ENCODE measurements at places on chromosomes 2 and 18.

GRCh38 chr2:174931724-174932123 lies 73.5 kb downstream of the CHN1 start:
- DNase-seq: no peak

- DNase-seq: no peak
These were observed 282.0 kb downstream of the MYCN start for GRCh38 chr2:16222326-16222725.

DNA sequence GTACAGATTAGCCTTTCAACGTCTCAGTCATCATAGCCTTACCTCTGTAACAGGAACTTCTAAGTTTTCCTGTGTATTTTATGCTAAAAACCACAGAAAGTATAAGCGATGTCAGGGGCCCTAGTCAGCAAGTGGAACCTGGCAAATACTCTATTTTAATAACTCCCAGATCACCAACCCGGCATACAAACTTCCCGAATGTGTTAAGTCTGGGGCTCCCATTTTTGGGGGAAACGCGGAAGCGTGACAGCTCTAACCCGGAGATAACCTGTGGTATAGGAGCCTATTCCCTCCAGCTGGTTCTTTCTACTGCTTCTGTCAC lies 574 bp downstream of the NIFK start:
- DNase-seq: no peak

GRCh38 chr2:215439404-215439803 lies 3.5 kb upstream of the FN1 start:
- DNase-seq: no peak

- no peak for DNase-seq
These were observed 315.5 kb downstream of the RPRM start for GRCh38 chr2:153163055-153163454.

DNA sequence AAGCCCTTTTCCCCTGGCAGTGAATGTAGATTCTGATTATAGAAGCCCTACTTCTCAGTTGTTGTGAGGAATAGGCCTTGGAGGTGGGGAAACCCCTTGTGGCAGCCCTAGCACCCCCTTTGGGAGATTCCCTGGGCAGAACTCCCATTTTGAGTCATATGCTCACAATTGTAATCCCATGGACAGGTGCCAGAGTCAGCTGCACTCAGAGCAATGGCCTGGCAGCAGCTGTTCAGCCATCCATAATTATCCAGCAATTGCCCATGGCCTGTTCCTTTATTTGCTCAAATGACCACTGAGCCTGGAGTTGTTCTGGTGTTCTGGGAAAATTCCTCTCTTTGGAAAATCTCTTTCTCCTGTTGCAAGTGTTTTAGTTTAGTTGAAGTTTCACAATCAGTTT lies 71.7 kb downstream of the PTRHD1 start:
- no peak for DNase-seq

- no peak for DNase-seq
These were observed 3.0 kb upstream of the OSBPL1A start for GRCh38 chr18:24400587-24400986.

DNA sequence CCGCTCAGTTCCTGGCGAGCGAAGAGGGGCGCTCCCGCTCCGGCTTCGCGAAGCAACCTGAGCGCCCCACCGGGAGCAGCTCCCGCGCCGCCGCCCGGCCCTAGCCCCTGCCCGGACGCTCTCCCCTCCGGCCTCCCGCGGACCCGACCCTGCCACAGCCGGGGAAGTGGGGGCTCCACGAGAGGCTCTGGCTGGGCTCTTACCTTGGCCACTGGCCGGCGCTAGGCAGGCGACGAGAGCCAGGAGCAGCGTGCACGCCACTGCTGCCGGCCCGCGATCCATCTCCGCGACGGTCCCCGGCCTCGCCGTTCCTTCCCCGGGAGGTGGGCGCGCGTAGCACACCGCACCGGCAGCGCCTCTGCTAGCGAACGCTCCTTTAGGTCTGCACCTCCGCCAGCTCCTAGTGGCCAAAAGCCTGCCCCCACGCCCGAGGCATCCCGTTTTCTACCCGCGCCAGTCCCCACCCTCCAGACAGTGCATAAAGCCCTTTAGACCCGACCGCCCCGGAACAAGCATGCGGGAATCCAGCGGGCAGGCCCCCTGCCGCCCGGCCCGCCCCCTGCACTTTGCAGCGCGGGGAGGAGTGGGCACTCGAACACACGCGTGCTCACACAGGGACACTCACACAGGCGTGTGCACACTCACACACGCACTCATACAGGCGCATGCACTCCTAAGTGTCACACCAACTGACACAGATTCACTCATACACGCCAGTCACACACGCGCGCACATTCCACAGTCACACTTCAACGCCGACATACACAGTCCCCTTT lies at the start of gene LRP2:
TSS of gene LRP2 (minus strand) at position 417 of the 776 bp plus-strand sequence. CDS start at position 282, 135 bp downstream.
- DNase-seq: no peak

- DNase-seq: no peak
These were observed 45.7 kb downstream of the HDAC4 start for GRCh38 chr2:239355139-239355538.

GRCh38 chr2:29014811-29015421 lies 33.8 kb downstream of the TOGARAM2 start:
- peak; percentile 53 for DNase-seq

DNA sequence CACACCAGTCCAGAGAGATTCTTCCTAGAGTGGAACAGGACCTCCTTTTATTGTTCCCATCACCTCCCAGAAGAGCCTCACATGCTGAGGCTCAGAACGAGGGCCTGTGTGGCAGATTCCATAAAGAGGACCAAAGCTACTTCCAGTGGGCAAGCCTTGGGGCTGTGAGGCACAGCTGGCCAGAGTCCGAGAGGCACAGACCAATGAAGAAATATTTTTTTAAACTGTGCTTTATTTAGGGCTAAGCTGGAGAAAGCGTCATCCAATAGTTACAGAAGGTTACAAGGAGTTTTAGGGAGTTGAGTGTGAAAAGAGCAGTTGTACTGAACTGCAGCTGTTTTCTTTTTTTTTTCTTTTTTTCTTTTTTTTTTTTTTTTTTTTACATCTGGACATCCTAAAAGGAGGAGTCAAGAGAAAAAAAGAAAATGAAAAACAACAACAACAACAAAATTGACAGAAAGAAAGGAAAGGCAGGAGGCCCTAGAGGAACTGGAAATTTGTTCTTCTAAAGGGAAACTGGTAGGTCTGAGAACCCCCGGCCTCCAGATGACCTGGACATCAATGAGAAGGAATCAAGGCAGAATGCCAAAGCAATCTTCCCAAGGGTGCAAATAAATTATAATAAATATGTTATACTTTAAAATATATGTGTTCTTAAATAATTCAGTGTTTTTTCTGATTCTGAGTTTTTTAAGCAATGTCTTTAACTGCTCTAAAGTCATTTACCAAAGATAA lies 322.6 kb downstream of the CELF4 start:
- DNase-seq: no peak

- no peak for DNase-seq
These were observed 4.7 kb downstream of the CDK5R2 start for GRCh38 chr2:218964041-218964771.

GRCh38 chr2:5173876-5174535 lies 518.2 kb upstream of the SOX11 start:
- no peak for DNase-seq

DNA sequence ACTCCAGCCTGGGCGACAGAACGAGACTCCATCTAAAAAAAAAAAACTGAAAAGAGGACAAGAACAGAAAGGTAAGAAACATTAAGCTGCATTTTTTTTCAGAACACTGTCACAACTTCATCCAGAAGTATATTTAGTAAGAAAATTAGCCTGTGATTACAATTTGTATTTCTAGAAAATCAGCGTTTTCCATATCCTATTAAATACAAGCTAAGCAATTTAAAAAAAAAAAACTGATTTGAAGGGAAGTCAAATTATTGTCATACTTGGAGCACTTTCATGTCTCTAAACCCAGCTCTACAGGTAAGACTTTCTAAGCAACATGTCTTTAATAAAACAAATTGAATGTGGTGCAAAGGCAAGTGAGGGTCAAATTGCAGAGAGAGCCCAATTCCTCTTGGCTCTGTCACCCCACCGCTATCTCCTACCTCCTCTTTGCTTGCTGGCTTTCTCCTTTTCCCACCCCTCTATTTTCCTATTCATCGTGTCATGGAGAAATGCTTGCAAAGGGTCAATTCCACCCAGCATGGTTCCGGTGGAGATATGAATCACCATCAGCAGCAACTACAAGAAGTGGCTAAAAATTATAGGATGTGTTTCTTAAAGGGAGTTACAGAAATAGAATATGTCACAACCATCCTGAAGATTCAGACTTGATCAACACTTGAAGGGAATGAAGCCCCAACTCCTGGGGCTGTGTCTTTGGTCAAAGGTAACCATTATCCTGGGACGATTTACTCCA lies 68.4 kb upstream of the BCL11A start:
- no peak for DNase-seq

DNA sequence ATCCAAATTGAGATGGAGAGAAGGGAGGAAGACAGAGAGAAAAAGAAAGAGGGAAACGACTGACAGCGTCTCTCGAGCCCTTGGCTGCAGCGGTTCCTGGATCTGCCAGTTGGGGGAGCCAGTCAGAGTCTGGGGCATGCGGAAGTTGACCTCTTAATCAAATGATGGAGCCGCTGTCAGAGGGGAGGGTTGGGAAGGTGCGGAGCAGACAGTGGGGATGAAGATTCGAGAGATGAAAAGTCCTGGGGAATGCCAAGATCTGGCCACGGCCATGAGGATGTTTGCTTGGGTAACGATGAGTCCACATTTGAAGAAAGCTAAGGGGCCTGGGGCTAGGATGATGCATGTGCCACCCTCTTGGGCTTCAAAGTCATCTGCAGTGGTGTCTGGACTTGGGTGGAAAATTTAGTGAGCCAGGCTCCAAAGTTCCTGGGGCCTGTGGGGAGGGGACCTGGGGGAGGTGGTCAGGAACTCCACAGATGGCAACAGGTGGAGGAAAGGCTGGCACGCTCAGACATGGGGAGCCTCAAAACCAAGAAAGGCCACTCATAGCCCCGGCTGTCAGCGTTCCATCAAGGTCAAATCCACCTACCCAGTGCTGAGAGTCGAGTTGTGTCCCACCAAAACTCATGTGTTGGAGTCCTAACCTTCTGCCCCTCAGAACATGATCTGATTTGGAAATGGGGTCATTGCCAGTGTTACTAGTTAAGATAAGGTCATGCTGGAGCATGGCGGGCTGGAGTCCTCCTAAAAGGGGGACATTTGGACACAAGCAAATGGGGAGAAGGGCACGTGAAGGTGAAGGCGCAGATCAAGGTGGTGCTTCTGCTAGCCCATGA lies 200.1 kb downstream of the NDUFA10 start:
- DNase-seq: no peak
